Heart right ventricle (tissue), 16 donors: ENCODE measurements at places on chromosomes 1 and 21. TPM values are rescaled to one million over a fixed set of nuclear protein-coding genes. Genes with fewer than 3 reads are reported as not detected.

The OR6Y1 gene
- total RNA-seq: not detected

- no peak overlapping the region for H3K27ac ChIP-seq
- DNase-seq: no peak
Measured at GRCh38 chr21:45226540-45227326, 61.0 kb downstream of the POFUT2 start.

The MATN1 gene
- total RNA-seq: not detected

The BGLAP gene
- 0.39 TPM for total RNA-seq

The SPRR4 gene
- total RNA-seq: not detected

The RGS1 gene
- total RNA-seq: 0.98 TPM

GRCh38 chr21:45018131-45019075 is 56.0 kb upstream of the ADARB1 start:
- H3K4me1 ChIP-seq: peaks cover 33% of the 10 kb centered on the region
- H3K27me3 ChIP-seq: no peaks in the 10 kb centered on the region

The AMPD1 gene
- total RNA-seq: not detected

DNA sequence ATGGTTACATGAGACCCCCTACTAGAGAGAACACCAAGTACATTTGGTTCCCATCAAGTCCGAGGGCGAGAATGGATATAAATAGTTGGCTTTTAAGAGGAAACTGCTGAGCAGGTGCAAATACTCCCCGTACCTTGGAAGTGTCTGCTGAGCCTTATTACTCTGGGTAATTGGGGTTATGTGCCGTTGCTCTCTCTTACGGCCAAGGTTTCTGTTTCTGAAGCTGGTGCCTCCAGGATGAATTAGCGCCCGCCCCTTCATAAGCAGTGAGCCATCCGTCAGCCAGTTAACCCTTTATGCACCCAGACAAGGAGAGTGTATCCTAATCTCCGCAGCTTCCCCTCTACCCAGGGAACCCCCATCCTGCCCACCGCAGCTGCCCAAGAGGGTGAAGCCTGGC is 90.4 kb upstream of the AJAP1 start:
- H3K27ac ChIP-seq: no peak overlapping the region
- H3K4me3 ChIP-seq: no peak overlapping the region
- no peaks in the 10 kb centered on the region for H3K27me3 ChIP-seq
- no peaks in the 10 kb centered on the region for H3K4me1 ChIP-seq

GRCh38 chr1:20430355-20431175 is 55.4 kb downstream of the CAMK2N1 start:
- peaks cover 3% of the 10 kb centered on the region for H3K27me3 ChIP-seq
- H3K27ac ChIP-seq: peak overlapping the region; percentile 48
- no peaks in the 10 kb centered on the region for H3K4me1 ChIP-seq
- H3K36me3 ChIP-seq: no peaks in the 10 kb centered on the region
- no peak for DNase-seq

DNA sequence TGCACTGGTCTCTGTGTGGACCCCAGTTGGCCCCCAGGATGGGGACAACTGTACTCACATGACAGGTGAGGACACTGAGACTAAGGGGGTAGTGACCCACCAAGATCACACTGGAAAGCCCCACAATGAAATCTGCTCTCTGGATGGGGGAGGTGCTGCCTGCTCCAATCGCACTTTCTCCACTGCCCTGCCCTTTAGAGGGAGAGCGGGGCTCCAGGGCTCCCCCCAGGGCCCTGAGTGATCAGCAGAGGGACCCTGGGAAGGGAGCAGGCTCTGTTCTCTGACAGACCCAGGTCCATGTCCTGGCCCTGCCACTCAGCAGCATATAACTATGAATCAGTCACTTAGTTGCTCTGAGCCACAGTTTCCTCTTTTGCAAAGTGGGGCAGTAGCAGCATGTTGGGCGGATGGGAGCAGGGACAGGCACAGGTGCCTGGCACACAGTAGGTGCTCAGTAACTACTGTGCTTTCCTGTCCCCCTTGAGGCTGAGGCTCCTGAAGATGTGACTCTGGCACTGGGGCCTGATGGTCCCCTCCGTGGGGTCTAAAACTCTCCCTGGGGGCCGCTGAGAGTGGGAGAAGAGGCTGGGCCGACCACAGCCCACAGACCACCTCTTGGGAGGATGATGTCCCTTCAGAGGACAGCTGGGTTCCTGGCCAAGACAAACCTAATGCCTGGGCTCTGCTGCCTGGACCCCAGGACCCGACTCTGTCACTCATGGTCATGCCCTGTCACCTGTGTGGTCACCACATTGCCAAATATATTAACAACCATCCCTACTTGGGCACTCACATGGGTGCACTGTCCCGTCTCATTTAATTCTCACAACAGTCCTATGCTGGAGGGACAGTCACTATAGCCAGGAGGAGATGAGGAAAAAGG is 222.7 kb downstream of the PTPRU start:
- no peak overlapping the region for H3K27ac ChIP-seq
- DNase-seq: no peak
- no peaks in the 10 kb centered on the region for H3K4me1 ChIP-seq
- H3K27me3 ChIP-seq: peaks cover 28% of the 10 kb centered on the region

DNA sequence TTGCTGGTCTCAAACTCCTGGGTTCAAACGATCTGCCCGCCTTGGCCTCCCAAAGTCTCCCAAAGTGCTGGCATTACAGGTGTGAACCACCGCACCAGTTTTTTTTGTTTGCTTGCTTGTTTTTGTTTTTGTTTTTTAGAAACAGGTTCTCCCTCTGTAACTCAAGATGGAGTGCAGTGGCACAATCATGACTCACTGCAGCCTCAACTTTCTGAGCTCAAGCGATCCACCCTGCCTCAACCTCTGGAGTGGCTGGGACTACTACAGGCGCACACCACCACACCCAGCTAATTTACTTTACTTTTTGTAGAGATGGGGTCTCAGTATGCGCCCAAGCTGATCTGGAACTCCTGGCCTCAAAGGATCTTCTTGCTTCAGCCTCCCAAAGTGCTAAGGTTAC is 47.3 kb upstream of the USP1 start:
- H3K36me3 ChIP-seq: no peaks in the 10 kb centered on the region
- peaks cover 4% of the 10 kb centered on the region for H3K4me1 ChIP-seq
- no peak for DNase-seq
- H3K4me3 ChIP-seq: no peak overlapping the region
- no peak overlapping the region for H3K27ac ChIP-seq

The NBPF10 gene
- total RNA-seq: 0.88 TPM

GRCh38 chr1:44260792-44261170 is 47.5 kb downstream of the DMAP1 start:
- H3K27me3 ChIP-seq: no peaks in the 10 kb centered on the region
- DNase-seq: no peak
- H3K36me3 ChIP-seq: no peaks in the 10 kb centered on the region
- H3K4me1 ChIP-seq: no peaks in the 10 kb centered on the region

The LAD1 gene
- 3.9 TPM for total RNA-seq

DNA sequence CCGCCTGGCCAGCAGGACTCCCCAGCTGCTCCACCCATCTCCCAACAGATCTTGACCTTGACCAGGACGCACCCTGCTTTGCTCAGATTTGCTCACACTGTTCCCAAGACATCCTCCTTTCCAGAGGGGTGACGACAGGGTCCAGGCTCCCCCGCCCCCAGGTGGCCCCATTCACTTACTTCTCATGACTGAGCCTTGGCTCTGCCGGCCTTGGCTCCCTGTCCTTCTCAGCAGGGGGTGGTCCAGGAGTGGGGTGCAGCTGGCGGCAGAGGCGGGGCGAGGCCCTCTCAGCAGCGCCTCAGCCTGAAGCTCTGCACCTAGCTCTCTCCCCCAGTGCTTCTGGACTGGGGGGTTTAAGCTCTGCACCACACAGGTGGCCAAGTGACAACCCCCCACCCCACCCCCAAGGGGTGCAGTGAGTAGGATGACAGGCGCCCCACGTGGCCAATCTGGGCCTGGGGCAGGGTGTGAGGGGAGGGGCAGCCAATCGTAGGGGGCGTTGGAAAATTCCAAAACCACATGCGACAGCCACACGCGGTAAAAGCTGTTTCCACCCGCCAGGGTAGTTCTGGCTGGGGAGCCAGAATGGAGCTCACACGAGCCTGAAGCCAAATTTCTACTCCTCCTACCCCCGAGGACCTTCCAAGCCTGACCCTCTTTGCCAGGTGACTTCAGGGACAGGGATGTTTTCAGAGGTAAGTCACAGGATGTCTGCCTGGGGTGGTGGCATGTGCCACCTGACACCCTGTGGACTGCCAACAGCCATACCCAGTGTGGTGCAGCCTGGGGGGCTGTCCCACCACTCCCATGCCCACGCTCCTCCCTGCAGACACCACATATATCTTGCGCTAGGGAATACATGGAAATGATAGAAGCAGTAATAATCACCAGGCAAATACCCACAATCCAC is 5.6 kb downstream of the RORC start:
- H3K4me1 ChIP-seq: no peaks in the 10 kb centered on the region
- no peaks in the 10 kb centered on the region for H3K36me3 ChIP-seq
- no peak for DNase-seq
- H3K4me3 ChIP-seq: no peak overlapping the region
- no peak overlapping the region for H3K27ac ChIP-seq

GRCh38 chr1:19708567-19709110 is 44.0 kb downstream of the HTR6 start:
- peaks cover 9% of the 10 kb centered on the region for H3K4me1 ChIP-seq
- no peaks in the 10 kb centered on the region for H3K27me3 ChIP-seq
- no peak for DNase-seq
- no peak overlapping the region for H3K4me3 ChIP-seq

GRCh38 chr1:147091801-147092200 is 80.5 kb downstream of the PRKAB2 start:
- H3K27me3 ChIP-seq: no peaks in the 10 kb centered on the region
- no peak overlapping the region for H3K4me3 ChIP-seq
- no peaks in the 10 kb centered on the region for H3K36me3 ChIP-seq
- H3K27ac ChIP-seq: no peak overlapping the region
- DNase-seq: no peak

- H3K27me3 ChIP-seq: no peaks in the 10 kb centered on the region
- peaks cover 11% of the 10 kb centered on the region for H3K4me1 ChIP-seq
- H3K4me3 ChIP-seq: no peak overlapping the region
- no peak overlapping the region for H3K27ac ChIP-seq
- DNase-seq: no peak
Measured at GRCh38 chr1:226690460-226690982, 48.6 kb downstream of the ITPKB start.

DNA sequence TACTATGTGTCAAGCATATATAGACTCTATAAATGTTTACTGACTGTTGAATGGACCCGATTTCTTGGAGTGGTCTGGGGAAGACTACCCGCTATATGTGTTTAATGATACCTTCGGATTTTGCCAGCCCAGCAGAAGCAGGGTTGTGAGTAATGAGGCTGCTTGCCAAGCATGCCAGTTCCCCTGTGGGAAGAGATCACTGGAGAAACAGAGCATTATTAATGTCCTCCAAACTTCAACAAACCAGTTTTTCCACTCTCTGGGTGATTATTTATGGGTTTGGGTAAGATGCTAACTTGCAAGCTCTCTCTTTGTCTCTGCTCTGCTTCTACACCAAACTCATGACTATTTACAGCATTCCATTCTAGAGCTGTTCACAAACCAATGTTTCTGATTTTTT is 25.1 kb upstream of the PHGDH start:
- H3K27me3 ChIP-seq: no peaks in the 10 kb centered on the region
- DNase-seq: no peak
- H3K27ac ChIP-seq: no peak overlapping the region
- no peaks in the 10 kb centered on the region for H3K36me3 ChIP-seq

The KRTAP11-1 gene
- not detected for total RNA-seq

The ADGRB2 gene
- 5.5 TPM for total RNA-seq

DNA sequence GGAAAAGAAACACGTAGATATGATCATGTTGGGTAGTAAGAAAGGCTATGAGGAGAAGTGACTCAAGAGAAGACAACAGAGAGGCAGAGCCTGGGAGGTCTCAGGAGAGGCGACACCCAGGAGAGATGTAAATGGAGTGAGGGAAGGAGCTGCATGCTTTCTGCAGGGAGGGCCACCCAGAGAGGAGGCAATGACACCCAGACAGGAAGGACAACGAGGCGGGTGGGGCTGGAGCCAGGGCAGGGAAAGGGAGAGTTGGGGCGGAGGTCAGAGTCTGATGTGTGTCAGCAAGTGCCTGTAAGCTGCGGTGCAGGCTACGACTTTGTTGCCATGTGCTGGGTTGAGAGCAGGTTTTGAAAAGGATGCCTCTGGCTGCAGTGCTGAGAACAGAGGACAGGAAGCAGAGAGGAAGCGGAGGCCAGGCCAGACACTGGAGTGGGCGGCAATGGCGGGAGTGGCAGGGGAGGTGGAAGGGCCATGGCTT is 31.3 kb downstream of the SLC1A7 start:
- no peak overlapping the region for H3K27ac ChIP-seq
- H3K4me1 ChIP-seq: peaks cover 11% of the 10 kb centered on the region
- H3K36me3 ChIP-seq: no peaks in the 10 kb centered on the region
- no peak overlapping the region for H3K4me3 ChIP-seq
- DNase-seq: no peak

The FTCD gene
- total RNA-seq: 1.2 TPM

The IARS2 gene
- 88.4 TPM for total RNA-seq
